ENCODE measurements at places on chromosomes 7 and 10.

DNA sequence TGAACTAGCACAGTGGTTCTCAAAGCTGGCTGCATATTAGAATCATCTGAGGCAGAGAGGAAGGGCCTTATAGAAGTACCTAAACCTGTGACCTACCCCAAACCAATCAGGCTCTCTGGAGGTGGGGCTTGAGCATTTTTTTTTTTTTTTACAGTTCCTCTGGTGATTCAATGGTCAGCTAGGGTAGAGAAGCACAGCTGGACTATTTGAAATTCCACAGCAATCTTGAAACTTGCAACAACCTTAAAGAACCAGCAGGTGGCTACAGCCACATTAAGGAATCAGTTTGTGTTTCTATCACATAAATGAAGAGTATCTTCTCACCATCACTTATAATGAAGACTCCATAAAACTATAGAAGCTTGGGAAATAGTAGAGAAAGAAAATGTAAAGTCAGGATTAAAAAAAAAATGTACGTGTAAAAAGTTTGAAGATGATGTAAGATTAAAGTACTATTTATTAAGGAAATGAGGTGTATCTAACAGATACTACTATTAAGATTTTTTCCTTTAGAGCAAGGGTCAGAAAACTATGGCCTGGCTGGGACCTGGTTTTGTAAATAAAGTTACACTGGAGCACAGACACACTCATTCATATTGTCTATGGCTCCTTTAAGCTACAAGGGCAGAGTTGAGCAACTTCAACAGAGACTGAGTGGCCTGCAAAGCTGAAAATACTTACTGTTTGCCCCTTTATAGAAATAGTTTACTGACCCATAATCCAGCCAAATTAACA, 3.8 kb downstream of the RTKN2 start:
- no peak for DNase-seq

- no peak for DNase-seq
Observed at GRCh38 chr7:87543623-87544022, 57.1 kb downstream of the ABCB1 start.

DNA sequence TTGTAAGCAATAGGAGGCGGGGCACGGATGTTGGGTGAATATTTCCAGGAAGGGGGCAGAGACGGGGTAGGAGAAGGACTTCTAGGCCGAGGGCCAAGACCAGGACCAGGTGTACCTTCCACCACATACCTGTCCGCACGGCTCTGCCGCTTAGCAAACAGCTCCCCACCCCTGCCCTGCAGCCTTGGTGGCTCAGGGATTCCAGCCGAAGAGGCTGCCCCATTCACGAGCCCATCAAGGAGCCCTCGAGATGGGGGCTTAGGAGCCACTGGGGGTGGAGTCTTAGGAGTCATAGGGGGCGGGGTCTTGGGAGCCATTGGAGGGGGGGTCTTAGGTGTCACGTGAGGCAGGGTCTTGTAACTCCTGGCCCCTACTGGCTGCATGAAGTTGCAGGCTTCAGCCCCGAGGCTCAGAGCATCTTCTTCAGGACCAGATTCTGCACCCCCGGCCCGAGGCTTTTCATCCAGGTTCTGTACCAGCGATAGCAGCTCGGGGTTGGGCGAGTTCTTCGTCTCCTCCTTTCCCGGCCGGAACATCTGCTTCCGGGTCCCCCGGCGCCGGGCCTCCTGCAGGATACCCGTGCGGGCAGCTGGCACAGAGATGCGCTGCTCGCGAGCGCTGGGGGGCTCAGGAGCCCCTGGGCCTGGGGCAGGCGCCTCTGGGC, 6.1 kb upstream of the MYOZ1 start:
- no peak for DNase-seq

- DNase-seq: no peak
Observed at GRCh38 chr7:122756860-122757259, 54.1 kb upstream of the RNF148 start.

- no peak for DNase-seq
Observed at GRCh38 chr7:37417107-37417474, 31.6 kb downstream of the ELMO1 start.

DNA sequence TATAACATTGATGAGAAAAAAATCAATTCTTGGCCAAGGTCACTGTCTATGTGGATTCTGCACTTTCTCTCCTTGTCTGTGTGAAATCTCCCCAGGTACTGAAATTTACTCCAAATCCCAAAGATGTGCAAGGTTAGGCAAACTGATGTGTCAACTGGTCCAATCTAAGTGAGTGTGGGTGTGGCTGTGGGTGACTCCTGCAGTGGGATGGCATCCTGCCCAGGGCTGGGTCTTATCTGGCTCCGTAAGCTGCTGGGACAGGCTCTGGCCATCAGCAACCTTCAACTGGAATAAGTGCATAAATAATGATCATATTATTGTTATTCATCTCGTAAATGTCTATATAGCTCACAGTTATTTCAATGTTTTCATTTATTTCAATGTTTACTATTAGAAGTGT, 79.3 kb downstream of the JCAD start:
- no peak for DNase-seq

GRCh38 chr10:10730471-10731043, 287.1 kb upstream of the CELF2 start:
- DNase-seq: no peak

DNA sequence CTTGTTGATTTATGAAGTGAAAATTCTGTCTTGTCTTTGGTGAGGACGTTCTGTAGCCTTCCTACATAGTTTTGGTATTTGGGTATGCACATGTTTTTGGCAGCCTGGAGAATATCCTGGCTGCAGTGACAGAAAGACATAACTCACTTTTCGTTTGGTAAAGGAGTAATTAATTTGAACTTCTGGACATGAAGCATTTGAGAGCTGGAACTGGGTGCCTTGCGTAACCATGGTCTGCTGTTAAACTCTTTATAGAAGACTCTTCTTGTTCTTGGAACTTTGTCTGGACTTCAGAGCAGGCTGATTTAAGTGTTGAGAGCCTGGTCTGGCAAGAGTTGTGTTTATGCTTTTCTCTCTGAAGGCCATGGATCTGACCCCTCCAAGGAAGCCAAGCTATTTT, 231.3 kb downstream of the LRMDA start:
- DNase-seq: no peak

- DNase-seq: no peak
Observed at GRCh38 chr10:43861966-43862751, 213.5 kb upstream of the ZNF32 start.

DNA sequence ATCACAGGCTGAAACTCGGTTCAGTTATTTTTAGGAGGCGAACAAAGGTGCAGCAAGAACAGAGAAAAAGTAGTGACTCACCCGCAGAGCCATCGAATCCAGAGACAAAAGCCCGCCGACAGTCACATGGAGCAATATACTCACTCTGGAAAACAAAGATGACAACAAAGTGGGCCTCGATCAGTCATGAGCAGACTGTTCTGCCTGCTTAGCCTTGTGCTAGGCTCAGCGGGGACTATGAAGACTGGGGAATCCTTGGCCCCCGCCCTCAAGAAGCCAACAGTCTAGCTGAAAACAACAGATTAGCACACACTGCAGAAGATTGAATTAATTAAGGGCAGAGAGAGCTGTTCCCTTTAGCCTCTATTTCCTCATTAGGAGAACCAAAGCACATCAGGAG, 30.4 kb downstream of the XPNPEP1 start:
- no peak for DNase-seq

DNA sequence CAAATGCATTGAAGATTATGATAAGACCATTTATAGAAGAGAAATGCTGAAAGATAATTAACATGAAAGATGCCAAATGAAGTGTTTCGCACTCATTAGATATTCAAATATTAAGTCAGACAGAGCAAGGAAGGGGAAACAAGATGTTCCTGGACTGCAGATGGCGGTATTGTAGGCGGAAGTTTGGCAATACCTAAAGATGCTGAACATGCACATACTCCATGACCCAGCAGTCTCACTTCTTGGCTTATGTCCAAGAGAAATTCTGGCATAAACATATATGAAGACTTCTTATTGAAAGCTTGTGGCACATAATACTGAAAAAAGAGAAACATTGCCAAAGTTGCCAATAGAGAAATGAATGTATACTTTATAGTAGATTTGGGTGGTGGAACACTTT, 325.4 kb upstream of the SEMA3C start:
- DNase-seq: no peak

DNA sequence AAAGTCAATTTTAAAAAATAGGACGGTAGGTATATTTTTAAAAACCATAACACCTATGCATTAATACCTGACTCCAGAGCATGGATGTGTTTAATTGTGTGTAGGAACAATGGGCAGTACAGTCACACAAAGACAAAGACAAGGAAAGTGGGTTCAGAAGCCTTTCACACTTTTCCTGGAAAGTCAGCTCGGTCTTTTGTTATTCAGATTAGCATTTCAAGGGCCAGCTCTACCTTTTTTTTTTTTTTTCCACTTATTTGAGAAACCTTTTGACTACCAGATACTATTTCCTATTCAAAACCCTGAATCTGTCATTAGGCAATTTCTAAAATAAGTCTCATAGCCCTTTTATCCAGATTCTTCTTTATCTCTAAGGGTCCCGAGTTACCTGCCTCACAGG, 401.9 kb downstream of the PARD3 start:
- no peak for DNase-seq

DNA sequence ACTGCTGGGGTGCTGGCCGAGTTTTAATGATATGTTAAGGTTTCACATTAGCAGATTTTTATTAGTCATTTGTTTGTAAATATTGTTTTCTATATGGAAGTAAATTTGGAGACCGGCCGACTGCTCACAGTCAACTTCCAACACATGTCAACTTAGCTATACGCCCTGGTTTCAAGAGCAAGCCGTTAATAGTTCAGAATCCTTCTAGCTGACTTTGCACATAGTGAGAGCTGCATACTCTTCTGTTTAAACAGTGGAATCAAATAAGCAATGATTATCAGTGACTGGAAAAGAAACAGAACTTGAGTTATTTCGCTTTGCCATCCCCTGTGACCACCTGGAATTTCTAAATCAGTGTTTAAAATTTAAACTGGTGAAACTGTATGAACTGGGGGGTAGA, 109.9 kb downstream of the PFKFB3 start:
- DNase-seq: no peak

GRCh38 chr10:963655-964054, 24.6 kb upstream of the GTPBP4 start:
- no peak for DNase-seq

DNA sequence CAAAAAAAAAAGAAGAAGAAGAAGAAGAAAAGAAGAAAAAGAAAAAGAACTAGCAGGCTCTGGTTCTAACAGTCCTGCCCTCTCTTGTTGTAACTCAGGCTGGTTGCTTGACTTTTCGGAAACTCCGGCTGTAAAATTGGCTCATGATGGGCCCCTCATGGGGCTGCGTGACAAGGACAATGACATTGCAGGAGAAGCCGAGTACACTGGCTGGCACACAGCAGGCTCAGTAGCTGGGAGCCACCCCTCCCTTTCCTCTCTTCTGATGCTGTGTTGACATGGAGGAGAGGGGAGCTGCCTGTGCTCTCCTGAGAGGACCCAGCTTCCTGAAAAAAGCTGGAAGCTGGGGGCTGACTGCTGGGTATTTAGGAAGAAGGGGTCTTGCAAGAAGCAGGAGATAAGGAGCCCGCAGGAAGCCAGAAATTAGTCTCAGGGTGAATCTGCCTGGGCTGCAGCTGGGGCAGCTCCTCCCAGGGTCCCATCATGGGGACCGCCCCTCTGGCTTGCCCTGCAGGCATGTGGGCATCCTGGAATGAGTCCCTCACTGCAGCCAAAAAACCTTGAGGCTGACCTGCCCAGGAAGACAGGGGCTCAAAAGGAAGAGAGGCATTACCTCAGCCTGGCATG, 14.6 kb upstream of the GPR26 start:
- no peak for DNase-seq

GRCh38 chr7:159137906-159138305, 6.8 kb downstream of the VIPR2 start:
- DNase-seq: no peak

DNA sequence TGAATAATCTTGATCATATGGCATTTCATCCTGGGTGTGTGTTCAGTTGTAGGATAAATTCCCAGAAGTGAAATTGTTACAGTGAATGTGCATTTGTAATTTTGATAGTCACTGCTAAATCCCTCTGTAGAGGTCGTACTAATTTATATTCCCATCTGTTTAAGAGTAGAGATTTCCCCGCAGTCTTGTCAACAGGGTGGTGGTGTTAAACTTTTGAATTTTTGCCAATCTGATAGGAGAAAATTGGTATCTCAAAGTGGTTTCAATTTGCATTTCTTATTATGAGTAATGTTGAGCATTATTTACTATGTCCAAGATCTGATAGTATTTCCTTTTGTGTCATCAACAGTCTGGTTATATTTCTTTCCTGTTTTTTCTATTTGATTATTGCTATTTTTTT, 101.7 kb downstream of the AUTS2 start:
- no peak for DNase-seq
